Central memory CD4-positive, alpha-beta T cell (primary cell): ENCODE measurements at places on chromosomes 5 and 9.

- no peak for DNase-seq
These were observed 507.8 kb downstream of the MAT2B start for GRCh38 chr5:164013077-164013670.

DNA sequence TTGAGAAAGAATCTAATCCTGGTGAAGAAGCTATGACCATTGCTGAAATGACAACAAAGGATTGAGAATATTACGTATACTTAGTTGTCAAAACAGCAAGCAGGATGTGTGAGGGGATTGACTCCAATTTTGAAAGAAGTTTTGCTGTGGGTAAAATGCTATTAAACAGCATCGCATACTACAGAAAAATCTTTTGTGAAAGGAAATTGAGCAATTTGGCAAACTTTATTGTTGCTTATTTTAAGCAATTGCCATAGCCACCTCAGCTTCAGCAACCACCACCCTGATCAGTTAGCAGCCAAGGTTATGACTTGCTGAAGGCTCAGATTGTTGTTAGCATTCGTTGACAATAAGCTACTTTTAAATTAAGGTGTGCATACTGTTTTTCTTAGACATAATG lies 22.5 kb upstream of the ARL14EPL start:
- DNase-seq = no peak

GRCh38 chr5:77881528-77881927 lies 105.4 kb upstream of the TBCA start:
- no peak for DNase-seq

DNA sequence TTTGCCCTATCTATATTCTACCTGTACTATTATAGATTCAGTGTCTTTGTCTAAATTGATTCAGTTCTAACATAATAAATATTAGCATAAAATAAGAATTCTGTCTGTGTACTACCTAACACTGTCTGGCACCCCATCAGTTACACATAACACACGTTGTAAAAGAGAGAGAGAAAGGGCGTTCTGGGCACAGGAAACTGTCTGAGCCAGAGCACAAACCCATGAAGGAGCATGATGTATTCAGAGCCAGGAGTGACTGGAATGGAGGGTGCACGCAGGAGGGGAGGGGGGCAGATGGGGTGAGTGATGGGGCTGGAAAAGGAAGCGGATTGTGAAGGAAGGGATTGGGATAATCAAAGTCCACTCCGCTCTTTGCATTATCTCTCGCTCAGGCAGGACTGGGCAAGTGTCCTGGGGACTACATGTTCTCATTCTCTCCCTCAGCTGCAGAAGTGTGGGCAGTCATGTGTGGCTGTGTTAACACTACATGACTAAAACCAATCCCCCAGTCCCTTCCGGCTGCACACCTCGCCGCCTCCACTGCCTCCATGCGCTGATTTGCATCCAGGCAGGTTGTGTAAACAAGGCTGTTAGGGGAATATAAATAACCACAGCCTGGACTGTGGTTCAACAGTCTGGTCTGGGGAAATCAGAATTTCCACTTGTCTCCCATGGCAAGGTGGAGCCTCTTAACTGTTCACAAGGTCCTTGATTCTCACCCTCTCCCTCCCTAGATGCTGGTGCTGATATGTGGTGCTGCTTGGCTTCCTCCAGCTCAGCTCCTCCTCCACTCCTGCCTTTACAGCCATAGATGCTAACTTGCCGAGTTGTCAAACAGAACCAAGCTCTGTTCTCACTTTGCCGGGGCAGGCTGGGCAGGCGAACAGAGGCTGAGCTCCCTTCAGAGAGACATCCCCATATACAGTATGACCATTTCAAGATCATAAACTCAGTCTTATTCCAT lies 367.5 kb upstream of the BRINP1 start:
- DNase-seq = no peak

GRCh38 chr9:78437806-78438205 lies 140.9 kb downstream of the PSAT1 start:
- DNase-seq = no peak

GRCh38 chr9:94692601-94693000 lies 33.9 kb upstream of the AOPEP start:
- DNase-seq = no peak

- DNase-seq = no peak
These were observed 48.5 kb upstream of the RLN1 start for GRCh38 chr9:5388026-5388819.

- no peak for DNase-seq
These were observed 64.7 kb upstream of the OTULINL start for GRCh38 chr5:14516901-14517300.

DNA sequence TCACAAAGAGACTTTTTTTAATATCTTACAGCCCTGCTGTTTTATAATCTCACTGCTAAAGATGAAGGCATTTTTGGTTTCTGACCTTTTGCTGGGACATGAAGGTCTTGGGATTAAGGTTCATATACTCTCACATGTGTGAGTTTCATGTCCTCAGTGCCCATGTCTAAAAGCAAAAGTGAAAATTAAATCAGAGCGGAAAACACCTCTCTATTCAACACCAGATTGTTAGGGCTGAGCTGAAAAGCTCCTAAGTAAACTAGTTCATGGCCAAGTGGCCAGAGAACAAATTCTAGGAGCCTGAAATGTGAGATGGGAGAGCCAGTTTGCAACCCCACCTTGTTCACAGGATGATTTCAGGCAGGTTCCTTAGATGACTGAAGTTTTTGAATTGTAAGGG lies 110.9 kb downstream of the GRIA1 start:
- DNase-seq = no peak
